Activated B cell treated with CpG ODN at 0.5 μM for 24 hours (primary cell): ENCODE measurements at places on chromosomes 4 and X.

- no peak for DNase-seq
Observed at GRCh38 chr4:8393593-8394038, 46.9 kb downstream of the ACOX3 start.

- peak; percentile 16 for DNase-seq
Observed at GRCh38 chr4:171812665-171813525, at the start of gene GALNTL6. GALNTL6 (plus strand) TSS chr4:171813404.

GRCh38 chr4:177511611-177512010 lies 69.4 kb upstream of the AGA start:
- no peak for DNase-seq

DNA sequence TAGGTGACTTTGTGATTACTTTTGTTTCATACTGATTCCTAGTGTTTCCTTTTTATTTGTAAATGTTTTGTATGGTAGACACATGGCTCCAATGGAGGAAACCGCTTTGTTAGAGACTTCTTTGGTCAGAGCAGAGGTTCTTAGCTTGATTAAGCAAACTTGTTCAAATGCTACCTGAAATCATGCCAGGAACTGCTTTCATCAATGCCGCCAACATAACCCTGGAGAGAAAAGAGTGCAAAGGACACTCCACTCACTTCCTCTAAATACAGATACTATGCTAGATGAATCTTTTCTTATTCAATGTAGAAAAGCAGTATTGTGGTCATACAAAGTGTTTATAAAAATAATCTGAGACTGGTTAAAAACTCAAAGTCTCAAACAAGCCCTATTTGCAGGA lies 25.7 kb upstream of the COX7B2 start:
- DNase-seq, result no peak

GRCh38 chr4:133147921-133148689 lies 989 bp upstream of the PCDH10 start:
- DNase-seq, result no peak
